ENCODE measurements at places on chromosomes 7 and 10.

GRCh38 chr7:112362731-112363131 is 87.5 kb upstream of the IFRD1 start:
- DNase-seq = no peak

DNA sequence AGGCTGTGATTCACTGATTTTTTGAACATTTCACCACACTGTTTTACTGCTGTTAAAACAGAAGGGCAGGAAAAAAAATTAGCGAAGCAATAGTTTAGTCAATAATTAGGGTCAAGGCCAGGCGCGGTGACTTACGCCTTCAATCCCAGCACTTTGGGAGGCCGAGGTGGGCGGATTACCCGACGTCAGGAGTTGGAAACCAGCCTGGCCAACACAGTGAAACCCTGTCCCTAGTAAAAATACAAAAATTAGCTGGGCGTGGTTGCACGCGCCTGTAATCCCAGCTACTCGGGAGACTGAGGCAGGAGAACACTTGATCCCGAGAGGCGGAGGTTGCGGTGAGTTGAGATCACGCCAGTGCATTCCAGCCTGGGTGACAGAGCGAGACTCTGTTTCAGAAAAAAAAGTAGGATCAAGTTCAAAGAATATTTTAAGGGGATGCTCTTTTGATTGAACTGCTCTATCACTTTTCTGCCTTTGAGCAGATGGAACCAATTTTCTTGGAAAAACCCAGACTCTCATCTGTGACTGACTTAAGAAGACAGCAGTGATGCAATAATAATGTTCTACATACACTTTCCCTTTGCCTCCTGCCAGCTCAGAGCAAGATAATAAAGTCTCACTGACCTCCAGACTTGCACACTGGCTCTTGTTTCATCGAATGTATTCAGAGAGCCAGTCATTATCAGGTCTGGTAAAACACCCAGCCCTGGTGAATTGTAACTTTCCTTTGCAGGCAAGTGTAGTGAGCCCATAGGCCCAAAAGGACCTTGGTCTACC is 1.6 kb upstream of the PPA1 start:
- no peak for DNase-seq

DNA sequence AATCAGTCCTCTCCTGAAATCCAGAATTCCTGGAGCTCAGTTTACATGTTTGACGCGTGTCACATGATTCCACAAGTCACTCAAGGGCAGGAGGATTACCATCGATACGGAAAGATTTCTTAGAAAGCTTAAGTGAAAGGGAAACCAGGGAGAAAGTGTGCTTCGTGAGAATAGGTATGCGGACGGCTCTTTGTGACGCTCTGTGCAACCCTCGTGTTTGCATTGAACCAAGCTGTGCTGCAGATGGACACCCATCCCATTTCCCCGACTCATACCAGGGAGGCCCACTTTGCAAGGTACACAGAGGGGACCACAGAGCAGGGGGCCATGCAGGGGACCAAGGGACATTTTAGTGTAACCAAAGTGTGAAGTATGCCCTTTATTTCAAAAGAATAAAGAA is 43.2 kb downstream of the IKZF1 start:
- no peak for DNase-seq

- no peak for DNase-seq
Observed at GRCh38 chr10:96587264-96588059, 650 bp upstream of the TM9SF3 start.

GRCh38 chr7:46581268-46581667 is 660.2 kb upstream of the IGFBP3 start:
- DNase-seq = no peak

DNA sequence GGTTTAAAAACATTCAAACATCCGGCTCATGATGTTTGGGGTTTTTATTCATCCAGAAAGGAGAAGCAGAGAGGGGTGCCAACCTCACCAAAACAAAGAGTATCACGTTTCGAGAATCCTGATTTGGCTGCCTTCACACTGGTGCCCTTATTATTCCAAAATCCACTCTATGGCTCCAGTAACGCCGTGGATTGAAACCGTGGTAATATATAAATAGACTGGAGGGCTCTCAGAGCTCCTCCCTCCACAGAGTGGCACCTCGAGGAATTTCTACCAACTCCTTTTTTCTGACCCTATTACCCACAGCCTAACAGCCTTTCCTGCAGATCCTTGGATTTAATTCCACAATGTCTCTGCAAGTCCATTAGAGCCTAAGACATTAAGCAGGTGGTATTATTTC is 353.6 kb downstream of the CRPPA start:
- no peak for DNase-seq

DNA sequence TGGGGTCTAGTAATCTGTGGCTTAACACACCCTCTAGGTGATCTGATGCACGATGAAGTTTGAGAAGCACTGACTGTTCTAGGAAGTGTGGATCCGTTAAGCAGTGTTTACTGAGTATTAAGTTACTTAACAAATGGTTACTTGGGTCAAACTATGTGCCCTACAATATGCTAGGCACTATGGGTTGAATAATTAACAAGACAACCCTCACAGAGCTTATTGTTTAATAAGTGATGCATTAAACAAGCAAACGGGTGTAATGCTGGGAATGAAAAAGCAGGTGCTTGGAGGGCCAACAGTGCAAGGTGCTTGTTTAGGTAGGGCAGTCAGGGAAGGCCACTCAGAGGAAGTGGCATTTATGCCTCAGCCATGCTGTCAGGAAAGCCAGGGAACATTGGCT is 378.0 kb upstream of the PODXL start:
- DNase-seq = no peak

- peak; percentile 72 for DNase-seq
Observed at GRCh38 chr10:101829561-101830315, 11.5 kb upstream of the OGA start.

DNA sequence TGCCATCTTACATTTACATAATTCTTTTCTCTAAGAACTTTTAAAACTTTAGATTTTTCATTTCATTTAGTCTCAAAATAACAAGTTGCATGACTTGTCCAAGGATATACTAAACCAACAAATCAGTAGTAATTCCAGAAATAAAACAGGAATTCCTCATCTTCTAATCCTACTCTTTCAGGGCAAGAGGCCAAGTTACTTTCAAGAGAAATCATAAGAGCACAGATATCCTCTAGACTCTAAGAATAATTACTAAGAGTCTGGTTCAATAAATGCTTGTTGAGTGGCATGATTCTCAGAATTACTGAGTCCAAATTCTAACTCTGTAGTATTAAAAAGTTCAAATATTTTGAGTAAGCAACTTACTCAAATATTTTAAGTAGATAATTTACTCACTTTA is 12.9 kb downstream of the PDZD8 start:
- no peak for DNase-seq

DNA sequence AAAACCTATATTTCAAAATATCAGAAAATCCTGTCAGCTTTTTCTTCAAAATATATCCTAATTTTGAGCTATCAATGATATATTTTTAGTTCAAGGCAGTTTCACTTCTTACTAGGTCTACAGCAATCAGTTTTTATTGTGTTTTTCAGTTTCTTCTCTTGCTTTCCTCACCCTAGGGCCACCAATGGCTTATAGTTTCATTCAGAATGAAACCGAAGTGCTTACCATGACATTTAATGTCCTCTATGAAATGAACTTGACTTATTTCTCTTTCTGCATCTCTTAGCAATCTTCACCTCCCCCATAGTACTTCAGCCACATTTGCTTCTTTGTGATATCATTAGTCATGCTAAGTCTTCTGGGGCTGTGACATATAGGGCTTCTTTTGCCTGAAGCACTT is 100.3 kb downstream of the ARL5B start:
- no peak for DNase-seq

- DNase-seq = no peak
Observed at GRCh38 chr10:88598055-88598454, 11.5 kb downstream of the LIPJ start.

GRCh38 chr7:113404245-113404644 is 285.9 kb upstream of the SMIM30 start:
- no peak for DNase-seq

- no peak for DNase-seq
Observed at GRCh38 chr7:39667341-39667923, 44.1 kb downstream of the RALA start.

- DNase-seq = no peak
Observed at GRCh38 chr10:36559412-36560400, 565.7 kb upstream of the ANKRD30A start.

DNA sequence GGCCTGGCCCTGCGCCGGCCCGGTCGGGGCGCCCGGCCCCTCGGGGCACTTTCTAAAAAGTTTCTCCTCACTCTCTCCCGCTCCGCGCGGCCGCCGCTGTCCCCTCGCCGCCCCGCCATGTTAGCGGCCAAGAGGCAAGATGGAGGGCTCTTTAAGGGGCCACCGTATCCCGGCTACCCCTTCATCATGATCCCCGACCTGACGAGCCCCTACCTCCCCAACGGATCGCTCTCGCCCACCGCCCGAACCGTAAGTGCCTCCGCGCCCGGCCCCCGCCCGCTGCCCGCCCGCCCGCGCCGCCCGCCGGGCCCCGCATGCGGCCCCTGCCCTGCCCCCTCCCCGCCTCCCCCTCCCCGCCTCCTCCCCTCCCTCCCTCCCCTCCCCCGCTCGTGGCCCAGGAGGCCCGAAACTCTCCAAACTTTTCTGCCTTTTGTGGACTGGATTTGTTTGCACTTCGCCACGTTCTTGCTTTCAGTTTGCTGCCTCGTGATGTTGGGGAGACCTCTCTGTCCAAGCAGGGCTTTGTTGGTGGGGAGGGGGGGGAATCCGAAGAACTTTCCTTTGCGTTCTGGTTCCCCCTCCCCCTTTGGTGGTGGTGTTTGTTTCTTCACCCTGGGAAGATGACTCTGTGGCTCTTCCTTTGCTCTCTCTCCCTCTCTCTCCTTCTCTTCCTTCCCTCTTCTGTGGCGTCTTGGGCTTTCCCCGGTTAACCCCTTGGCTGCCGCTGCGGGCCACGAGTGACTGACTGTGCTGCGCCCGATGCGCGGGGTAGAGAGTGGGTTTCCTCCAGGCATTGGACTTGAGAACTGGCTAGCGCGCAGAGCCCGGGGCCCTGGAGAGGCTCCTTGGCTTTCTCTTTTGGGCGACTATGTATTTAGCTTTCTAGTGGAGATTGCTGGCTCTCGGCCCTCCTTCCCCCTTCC is 1.6 kb downstream of the TCF7L2 start:
- peak; percentile 50 for DNase-seq

DNA sequence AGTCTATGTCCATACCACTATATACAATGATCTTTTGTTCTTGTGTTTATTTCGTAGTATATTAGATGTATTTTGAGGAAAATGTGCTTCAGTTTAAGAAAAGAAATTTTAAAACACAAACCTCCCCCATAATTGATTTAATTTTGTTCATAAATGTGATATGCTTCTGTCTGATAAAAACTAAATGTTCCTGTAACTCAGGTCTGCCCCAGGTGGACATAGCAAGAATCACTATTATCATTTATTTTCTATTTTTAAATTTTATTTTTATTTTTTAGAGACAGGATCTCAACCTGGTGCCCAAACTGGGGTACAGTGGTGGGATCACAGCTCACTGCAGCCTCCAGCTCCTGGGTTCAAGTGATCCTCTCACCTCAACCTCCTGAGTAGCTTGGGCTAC is 43.2 kb downstream of the BEND7 start:
- no peak for DNase-seq

DNA sequence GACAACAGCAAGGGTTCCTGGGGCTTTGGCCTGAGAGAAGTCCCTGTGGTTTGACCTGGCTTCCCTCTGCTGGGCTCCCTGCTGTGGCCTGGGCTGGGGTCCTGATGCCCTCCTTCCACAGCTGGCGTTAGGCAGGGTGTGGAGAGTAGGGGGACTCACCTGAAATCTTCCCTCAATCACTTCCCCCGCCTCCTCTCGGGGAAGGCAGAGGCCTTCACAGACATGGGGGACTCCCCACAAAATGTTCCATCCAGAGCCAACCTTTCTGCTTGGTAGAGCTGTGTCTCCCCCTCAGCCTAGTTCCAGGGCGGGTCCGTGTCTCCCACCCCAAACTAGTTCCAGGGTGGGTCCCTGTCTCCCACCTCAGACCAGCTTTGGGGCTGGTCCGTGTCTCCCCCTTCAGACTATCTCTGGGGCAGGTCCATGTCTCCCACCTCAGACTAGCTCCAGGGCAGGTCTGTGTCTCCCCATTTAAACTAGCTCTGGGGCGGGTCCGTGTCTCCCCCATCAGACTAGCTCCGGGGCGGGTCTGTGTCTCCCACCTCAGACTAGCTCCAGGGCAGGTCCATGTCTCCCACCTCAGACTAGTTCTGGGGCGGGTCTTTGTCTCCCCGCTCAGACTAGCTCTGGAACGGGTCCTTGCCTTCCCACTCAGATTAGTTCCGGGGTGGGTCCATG is 2.2 kb downstream of the PVRIG start:
- no peak for DNase-seq

All from activated naive CD8-positive, alpha-beta T cell treated with anti-CD3 and anti-CD28 coated beads, Interleukin-2, amount 10 ng/mL, durations not matched to agents 7 days and 5 days (primary cell).